Caco-2 (cell line): ENCODE measurements at places on chromosomes 2 and 18. TPM values are rescaled to one million over a fixed set of nuclear protein-coding genes. Genes with fewer than 3 reads are reported as not detected.

DNA sequence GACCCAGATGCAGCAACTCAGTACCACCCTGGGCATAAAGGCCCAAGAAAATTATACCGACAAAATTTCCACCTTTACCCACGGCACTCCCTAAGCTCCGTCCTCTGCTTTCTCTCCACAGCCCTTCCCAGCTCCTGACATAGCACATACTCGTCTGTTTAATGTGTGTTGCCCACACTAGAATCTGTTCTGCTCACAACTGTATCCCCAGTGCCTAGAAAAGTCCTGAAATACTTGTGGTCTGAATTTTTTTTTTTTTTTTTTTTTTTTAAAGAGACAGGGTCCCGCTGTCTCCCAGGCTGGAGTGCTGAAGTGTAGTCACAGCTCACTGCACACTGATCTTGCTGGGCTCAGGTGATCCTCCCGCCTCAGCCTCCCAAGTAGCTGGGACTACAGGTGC lies 62.3 kb downstream of the ADCY3 start:
- peaks cover 27% of the 10 kb centered on the region for H3K4me1 ChIP-seq
- H3K27me3 ChIP-seq: no peaks in the 10 kb centered on the region
- H3K27ac ChIP-seq: no peak overlapping the region
- no peak for DNase-seq

DNA sequence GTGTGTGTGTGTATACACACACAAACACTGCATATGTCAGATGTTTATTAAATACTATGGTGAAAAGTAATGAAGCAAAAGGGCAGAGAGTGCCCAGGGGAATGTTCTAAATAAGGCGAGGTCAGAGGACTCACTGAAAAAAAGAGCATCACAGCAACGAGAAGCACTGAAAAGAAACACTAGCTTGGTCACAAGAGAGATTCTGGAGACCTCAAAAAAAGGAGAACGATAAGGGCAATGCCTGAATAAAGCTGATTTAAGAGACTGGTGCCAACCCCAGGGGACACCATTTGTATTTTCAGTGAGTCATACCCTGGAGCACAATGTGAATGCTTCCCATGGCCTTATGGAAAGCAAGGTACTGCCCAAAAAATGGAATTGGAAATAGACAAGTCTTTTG lies 14.5 kb downstream of the SLC40A1 start:
- H3K4me1 ChIP-seq: peaks cover 10% of the 10 kb centered on the region
- peaks cover 5% of the 10 kb centered on the region for H3K36me3 ChIP-seq
- no peaks in the 10 kb centered on the region for H3K27me3 ChIP-seq
- H3K4me3 ChIP-seq: no peak overlapping the region

DNA sequence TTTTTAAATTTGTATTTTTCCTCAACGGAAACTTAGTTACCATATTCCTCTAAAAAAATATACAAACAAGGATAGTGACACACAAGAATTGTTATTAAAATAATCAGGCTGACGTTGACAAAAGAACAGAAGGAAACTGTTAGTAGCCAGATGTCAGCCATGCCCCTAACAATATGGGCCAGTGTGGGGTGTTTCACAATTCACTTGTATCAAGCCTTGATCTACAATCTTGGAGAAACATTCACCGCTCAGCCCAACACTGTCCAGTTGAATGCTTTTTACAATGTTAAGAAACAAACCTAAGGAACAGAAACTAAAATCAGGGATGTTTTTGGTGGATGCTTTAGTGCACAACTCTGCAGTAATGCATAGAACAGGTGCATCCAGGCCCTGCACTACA lies 44.6 kb downstream of the TMEFF2 start:
- no peak overlapping the region for H3K27ac ChIP-seq
- H3K36me3 ChIP-seq: no peaks in the 10 kb centered on the region
- no peak overlapping the region for H3K4me3 ChIP-seq
- no peak for DNase-seq

DNA sequence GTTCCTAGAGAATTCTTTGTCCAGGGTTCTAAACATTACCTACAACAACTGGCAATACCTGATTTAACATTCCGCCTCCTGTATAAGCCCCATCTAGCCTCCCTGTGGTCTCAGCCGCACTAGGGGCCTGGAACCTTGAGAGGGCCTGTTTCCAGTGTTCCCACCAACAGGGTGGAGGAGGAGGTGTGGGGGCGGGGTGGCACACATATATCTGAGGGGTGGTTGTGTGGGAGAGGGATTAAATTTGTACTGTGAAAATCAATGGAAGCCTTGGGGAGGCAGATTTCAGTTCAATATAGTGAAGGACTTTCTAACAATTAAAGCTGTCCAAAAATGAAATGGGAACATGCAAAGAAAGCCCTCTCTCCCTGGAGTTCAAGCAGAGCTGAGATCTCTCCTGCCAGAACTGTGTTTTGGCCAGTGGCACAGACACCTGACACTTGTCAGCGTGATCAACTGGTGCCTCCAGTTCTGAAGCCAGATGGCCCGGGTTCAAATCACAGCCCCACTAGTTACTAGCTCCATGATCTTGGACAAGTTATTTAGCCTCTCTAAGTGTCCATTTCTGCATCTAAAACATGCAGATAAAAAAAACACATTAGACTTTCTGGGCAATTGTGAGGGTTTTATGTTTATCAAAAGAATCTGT lies 17.0 kb upstream of the FZD7 start:
- no peaks in the 10 kb centered on the region for H3K27me3 ChIP-seq
- no peak overlapping the region for H3K4me3 ChIP-seq
- H3K4me1 ChIP-seq: no peaks in the 10 kb centered on the region
- no peaks in the 10 kb centered on the region for H3K36me3 ChIP-seq

UGT1A5 gene
- total RNA-seq: 1.00 and 1.2 TPM in 2 replicates
